Mucosa of gallbladder (tissue), 1 donor: ENCODE measurements at places on chromosomes 3 and 15. TPM values are rescaled to one million over a fixed set of nuclear protein-coding genes. Genes with fewer than 3 reads are reported as not detected.

Gene TPRA1
- 47.7 TPM for total RNA-seq

Gene GHSR
- not detected for total RNA-seq

Gene GALNT15
- 3.9 TPM for total RNA-seq

Gene IMPG2
- 0.29 TPM for total RNA-seq

Gene DNAH1
- 13.8 TPM for total RNA-seq

Gene CAND2
- 12.1 TPM for total RNA-seq

Gene CASR
- 54.0 TPM for total RNA-seq

Gene RARB
- total RNA-seq, result 12.9 TPM

Gene SYNPR
- not detected for total RNA-seq

Gene GRK7
- not detected for total RNA-seq

Gene GATM
- total RNA-seq, result 136 TPM

Gene NMNAT3
- 5.9 TPM for total RNA-seq
